ENCODE measurements at places on chromosomes 12 and 14.

- H3K36me3 ChIP-seq, result no peaks in the 10 kb centered on the region
- H3K27ac ChIP-seq, result peak overlapping the region; percentile 26
- 0 out of 2 replicates have a peak, but pooled peaks cover 6% of the 10 kb centered on the region for H3K4me1 ChIP-seq
- peak overlapping the region; percentile 69 for H3K4me3 ChIP-seq
- DNase-seq, result no peak
Measured at GRCh38 chr12:43835264-43835655, 621 bp upstream of the TMEM117 start.

- H3K4me1 ChIP-seq, result no peaks in the 10 kb centered on the region
- H3K4me3 ChIP-seq, result no peak overlapping the region
- H3K27ac ChIP-seq, result no peak overlapping the region
- peak; percentile 13 for DNase-seq
- H3K27me3 ChIP-seq, result no peaks in the 10 kb centered on the region
Measured at GRCh38 chr12:95574799-95575452, 23.6 kb upstream of the USP44 start.

GRCh38 chr14:67269298-67270060, 28.2 kb downstream of the PALS1 start:
- H3K36me3 ChIP-seq, result no peaks in the 10 kb centered on the region
- peaks cover 53% of the 10 kb centered on the region for H3K4me1 ChIP-seq
- peak overlapping the region; percentile 82 for H3K27ac ChIP-seq
- H3K27me3 ChIP-seq, result no peaks in the 10 kb centered on the region
- no peak overlapping the region for H3K4me3 ChIP-seq
- no peak for DNase-seq

GRCh38 chr14:74936731-74937130, 13.7 kb upstream of the RPS6KL1 start:
- H3K27ac ChIP-seq, result no peak overlapping the region
- no peaks in the 10 kb centered on the region for H3K27me3 ChIP-seq
- H3K4me1 ChIP-seq, result no peaks in the 10 kb centered on the region
- no peak overlapping the region for H3K4me3 ChIP-seq

DNA sequence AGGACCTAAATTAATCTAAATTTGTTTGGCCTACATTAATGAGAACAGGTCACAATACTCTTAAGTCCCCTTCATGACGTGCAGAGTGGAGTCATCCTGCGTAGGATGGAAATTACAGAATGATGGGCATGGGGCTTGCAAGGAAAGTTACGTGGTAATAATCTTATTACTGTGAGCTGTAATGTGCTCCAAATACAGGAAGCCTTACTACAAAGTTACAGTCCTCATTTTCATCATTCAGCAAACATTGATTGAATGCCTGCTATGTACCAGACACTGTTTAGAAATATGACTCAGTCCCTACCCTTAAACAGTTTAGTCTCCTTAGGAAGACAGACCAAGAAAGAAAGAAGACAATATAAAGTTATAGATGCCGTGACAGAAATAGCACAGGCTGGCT, 9.4 kb downstream of the HIGD1C start:
- H3K4me3 ChIP-seq, result no peak overlapping the region
- no peak overlapping the region for H3K27ac ChIP-seq
- DNase-seq, result no peak
- H3K36me3 ChIP-seq, result no peaks in the 10 kb centered on the region

GRCh38 chr12:19227190-19227879, 97.8 kb downstream of the PLEKHA5 start:
- H3K27me3 ChIP-seq, result no peaks in the 10 kb centered on the region
- no peak overlapping the region for H3K27ac ChIP-seq
- no peaks in the 10 kb centered on the region for H3K4me1 ChIP-seq
- no peak for DNase-seq

DNA sequence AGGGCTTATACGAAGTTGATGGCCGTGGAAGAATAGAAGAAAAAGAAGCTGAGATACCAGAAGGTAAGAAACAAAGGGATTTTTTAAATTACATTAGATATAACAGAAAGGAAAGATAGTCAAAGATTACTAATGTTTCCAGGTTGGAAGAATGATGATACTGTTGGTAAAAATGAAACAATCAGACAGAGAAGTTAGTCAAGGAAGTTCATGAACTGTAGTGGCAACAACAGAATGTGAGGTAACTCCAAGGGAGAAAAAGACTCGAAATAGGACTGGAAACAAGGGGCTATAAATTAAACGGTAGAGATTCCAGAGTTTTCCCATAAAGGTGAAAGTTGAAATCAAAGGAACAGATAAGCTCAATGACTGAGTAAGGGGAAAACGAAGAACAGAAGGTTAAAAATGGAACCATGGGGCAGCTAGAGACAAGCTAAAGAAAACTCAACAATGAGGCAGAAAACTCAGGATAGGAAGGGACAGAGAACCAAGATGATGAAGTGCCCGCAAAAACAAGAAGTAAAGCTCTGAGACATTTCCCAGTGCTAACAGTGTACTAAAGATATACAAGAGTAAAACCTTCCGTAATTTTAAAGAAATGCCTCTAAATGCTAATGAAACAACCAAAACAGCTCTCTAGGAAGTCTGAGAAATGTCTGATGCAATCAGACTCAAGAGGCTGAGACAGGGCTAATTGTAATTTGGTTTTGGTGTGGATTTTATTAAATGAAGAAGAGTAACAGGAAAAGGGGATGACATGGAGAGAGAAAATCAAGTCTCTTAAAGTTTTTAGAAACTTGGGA, 70.0 kb downstream of the PPP2R5E start:
- no peaks in the 10 kb centered on the region for H3K36me3 ChIP-seq
- no peaks in the 10 kb centered on the region for H3K27me3 ChIP-seq
- H3K4me3 ChIP-seq, result no peak overlapping the region
- no peak overlapping the region for H3K27ac ChIP-seq
- peaks cover 15% of the 10 kb centered on the region for H3K4me1 ChIP-seq

DNA sequence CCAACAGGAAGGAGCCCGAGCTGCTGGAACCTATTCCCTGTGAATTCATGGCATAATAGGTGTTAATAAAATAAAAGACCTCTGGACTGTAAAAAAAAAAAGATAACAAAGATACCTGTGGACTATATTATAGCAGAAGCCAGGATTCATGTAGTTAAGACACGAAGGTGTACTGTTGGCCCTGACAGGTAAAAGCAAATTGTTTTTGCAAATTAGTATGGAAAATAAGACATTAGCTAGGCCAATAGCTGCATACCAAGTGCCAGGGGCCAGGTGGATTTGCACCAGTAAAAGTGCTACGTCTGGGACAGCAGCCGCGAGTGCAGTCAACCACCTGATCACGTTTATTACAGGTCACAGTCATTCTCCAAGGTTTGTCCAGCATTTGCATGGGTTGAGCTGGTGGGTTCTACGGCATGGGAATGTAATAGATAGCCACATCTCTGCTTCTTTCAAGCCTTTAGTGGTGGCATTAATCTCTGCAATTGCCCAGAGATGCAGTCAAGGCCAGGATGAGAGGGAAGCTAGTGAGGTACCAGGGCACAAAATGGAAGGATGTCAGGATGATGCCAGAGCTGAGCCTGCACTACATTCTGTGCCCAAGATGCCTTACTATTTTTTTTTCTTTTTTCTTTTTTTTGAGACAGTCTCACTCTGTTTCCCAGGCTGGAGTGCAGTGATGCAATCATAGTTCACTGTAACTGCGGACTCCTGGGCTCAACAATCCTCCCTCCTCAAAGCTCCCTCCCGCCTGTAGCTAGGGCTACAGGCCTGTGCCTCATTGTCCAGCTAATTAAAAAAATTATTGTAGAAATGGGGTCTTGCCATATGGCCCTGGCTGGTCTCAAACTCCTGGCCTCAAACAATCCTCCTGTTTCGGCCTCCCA, 26.3 kb downstream of the TNFAIP2 start:
- no peaks in the 10 kb centered on the region for H3K36me3 ChIP-seq
- no peak for DNase-seq
- peaks cover 12% of the 10 kb centered on the region for H3K4me1 ChIP-seq
- H3K27ac ChIP-seq, result no peak overlapping the region

- H3K4me3 ChIP-seq, result no peak overlapping the region
- H3K27me3 ChIP-seq, result no peaks in the 10 kb centered on the region
- H3K4me1 ChIP-seq, result no peaks in the 10 kb centered on the region
- DNase-seq, result no peak
- H3K27ac ChIP-seq, result no peak overlapping the region
- H3K36me3 ChIP-seq, result no peaks in the 10 kb centered on the region
Measured at GRCh38 chr14:68440820-68441219, 352.0 kb downstream of the ZFP36L1 start.

DNA sequence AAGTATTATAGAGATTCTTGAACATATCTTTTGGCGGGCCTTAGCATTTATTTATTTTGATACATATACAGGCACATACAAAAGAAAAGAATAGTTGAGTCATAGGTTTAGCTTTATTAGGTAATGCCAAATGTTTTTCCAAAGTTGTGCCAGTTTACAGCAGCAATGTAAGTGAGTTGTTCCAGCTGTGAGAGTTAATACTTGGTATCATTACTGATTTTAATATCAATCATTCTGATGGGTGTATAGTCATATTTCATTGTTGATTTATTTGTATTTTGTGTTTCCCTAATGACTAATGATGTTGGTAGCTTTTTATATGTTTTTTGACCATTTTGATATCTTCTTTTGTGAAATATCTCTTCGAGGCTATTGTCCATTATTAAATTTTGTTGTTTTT, 122.4 kb downstream of the MIPOL1 start:
- no peak for DNase-seq
- H3K36me3 ChIP-seq, result no peaks in the 10 kb centered on the region
- H3K27me3 ChIP-seq, result no peaks in the 10 kb centered on the region
- no peak overlapping the region for H3K27ac ChIP-seq
- H3K4me1 ChIP-seq, result no peaks in the 10 kb centered on the region

DNA sequence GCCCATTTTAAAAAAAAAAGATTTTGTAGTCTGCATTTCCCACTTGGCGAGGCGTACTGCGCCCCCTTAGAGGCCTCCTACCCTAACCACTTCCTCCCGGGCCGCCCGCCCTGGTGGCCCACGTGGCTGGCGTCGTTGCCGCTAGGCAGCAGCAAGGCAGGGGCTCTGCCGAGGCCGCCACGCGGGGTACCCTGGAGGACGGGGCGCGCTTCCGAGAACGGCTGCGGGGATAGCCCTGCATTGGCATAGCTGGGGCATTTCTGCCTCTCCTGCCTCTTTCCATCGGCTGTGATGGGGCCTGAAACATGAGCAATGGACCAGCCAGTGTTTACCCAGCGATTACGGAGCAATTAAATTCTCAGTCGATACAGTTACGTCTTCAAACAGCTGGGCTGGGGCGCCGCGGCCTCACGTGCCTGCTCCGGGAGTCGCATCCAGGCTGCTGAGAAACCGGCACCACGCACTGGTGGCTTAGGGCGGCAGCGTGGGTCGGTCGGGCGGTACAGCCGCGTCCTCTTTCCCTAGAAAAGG, 38.0 kb downstream of the IQSEC3 start:
- no peak overlapping the region for H3K27ac ChIP-seq
- H3K4me1 ChIP-seq, result no peaks in the 10 kb centered on the region
- no peak for DNase-seq
- H3K27me3 ChIP-seq, result no peaks in the 10 kb centered on the region
- no peak overlapping the region for H3K4me3 ChIP-seq

GRCh38 chr14:104420990-104421389, 158.6 kb upstream of the C14orf180 start:
- no peaks in the 10 kb centered on the region for H3K36me3 ChIP-seq
- no peak overlapping the region for H3K4me3 ChIP-seq
- no peak overlapping the region for H3K27ac ChIP-seq
- H3K27me3 ChIP-seq, result peaks cover 3% of the 10 kb centered on the region

DNA sequence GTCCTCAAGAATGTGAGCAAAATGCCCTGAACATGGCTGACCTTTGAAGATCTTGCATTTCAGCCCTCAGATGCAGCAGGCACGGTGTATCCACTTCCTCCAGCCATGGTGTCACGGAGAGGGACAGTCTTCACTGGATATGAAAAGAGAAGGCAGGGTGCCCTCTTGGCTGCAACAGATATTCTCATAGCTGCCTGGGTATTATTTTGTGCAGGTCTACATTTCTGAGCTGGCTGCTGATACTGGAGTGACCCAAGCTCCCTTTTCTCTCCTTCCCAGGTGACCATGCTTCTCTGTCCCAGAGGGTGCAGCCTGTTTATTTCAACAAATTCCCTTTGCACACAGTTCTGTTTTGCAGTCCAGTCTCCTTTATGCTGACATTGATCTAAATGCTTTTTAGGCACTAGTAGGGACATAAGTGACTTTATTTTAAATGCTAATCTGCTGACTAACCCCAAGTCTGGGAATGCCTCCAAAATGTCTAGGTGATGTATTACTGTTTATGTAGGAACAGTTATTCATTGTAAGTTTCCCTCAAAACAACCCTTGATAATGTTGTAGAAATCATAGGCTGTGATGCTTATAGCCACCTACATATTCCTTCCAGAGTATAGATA, 17.4 kb upstream of the PYGL start:
- no peaks in the 10 kb centered on the region for H3K36me3 ChIP-seq
- DNase-seq, result peak; percentile 62
- no peak overlapping the region for H3K27ac ChIP-seq
- H3K27me3 ChIP-seq, result no peaks in the 10 kb centered on the region
- H3K4me1 ChIP-seq, result peaks cover 5% of the 10 kb centered on the region
- H3K4me3 ChIP-seq, result no peak overlapping the region

DNA sequence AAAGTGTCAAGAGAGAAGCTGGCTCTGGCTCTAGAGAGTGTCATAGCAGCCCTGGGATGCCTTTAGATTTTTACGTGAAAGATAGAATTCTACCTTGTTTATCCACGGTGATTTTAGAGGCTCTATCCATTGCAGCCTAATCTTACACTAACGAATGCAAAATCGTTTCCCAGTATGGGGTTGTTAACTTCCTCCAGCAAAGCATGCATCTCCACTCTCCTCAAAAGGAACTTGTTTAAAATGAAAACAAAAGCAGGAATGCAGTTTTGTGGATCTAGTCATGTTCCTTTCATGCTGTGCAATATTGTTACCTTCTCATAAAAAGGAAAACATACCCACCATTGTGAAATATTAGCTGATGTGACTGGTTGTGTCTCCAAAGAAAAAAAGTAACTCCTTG, 88.4 kb downstream of the ANO2 start:
- H3K36me3 ChIP-seq, result no peaks in the 10 kb centered on the region
- H3K27me3 ChIP-seq, result peaks cover 11% of the 10 kb centered on the region

All from Panc1 (cell line).